ENCODE measurements at places on chromosomes 2 and 18.

- DNase-seq, result no peak
These were observed 926 bp downstream of the SERPINB8 start for GRCh38 chr18:63970809-63971205.

DNA sequence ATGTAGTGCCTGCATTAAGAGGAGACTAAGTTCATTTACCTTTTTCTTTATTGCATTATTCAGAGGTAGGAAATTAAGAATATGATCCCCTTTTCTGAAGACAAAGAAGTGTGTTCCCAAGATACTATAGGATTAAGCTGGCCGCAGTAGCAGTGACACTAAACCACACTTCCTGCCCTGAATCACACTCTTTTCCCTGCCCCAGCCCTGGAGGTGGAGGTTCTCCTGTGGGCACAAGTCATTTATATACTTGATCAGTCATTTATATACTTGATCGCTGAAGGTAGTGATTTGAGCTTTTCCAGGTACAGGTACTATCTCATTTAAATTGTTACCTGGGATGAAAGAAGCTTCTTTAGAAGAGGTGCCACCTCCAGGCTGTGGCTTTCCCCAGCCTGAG, 78.6 kb downstream of the ARMC9 start:
- no peak for DNase-seq

GRCh38 chr2:98757904-98758421, 27.0 kb upstream of the MGAT4A start:
- DNase-seq, result peak; percentile 99

DNA sequence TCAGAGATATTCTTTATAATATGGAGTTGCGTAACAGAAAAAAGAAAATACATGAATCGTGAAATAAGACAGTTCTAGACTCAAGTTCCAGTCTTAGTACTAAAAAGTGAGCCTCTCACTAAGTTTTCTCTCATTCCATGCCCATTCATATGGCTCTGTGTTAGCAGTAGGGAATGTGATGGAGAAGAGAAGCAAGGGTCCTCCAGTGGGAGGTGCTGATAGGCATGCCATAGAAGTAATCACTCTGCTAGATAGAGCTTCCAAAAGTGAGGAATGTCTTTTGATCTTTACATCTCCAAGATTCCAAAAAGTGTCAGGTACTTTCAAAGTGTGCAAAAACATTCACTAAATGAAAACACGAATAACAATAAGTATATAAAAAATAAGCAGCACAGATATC, 678.4 kb downstream of the DCDC2C start:
- DNase-seq, result no peak

- DNase-seq, result no peak
These were observed 9.7 kb upstream of the ATP6V1B1 start for GRCh38 chr2:70926042-70926441.

DNA sequence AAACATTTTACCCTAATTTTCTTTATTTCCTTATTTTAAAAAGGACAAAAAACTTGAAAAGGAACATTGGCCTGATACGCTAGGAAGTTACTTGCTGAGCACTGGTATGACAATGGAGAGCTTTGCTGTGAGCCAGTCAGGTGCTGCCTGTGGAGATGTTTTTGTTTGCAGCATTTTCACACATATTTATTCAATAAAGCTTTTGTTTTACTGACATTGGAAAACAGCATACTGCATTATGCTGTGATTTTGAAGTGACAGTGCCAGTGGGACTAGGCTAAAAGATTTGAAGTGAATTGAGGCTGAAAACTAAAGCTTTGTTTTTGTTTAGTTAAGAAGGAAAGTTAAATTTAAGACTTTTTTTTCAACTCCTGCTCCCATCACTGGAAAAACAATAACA, 470.7 kb upstream of the ZEB2 start:
- DNase-seq, result no peak

GRCh38 chr2:240326886-240327285, 108.6 kb upstream of the GPC1 start:
- no peak for DNase-seq

DNA sequence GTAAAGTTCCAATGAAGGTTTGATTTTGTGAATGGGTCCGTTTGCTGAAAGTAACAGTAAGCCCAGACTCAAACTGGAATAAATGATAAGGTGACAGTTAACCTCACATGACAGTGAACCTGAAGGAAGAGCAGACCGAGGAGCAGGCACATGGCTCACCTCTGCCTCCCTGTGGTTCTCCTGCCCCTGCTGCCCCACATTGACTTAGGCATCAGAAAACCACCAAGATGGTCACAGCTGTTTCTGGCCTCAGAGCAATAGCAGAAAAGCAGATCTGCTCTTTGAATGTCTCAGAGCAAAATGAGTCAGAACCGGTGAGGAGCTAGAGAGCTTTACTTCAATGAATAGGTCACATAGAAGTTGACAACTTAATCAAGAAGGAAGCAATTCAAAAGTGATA, 487.6 kb downstream of the METTL4 start:
- DNase-seq, result no peak

- peak; percentile 94 for DNase-seq
These were observed 3.1 kb downstream of the ADAM17 start for GRCh38 chr2:9552219-9553178.

GRCh38 chr18:60508108-60508507, 135.5 kb upstream of the MC4R start:
- DNase-seq, result no peak

GRCh38 chr2:133641497-133641896, 73.2 kb upstream of the NCKAP5 start:
- DNase-seq, result no peak

Measured in CD14-positive monocyte (primary cell).